Muscle of arm (tissue), 14 donors: ENCODE measurements at places on chromosomes 3 and 15. TPM values are rescaled to one million over a fixed set of nuclear protein-coding genes. Genes with fewer than 3 reads are reported as not detected.

The LRRC2 gene
- polyA plus RNA-seq: 2.2 TPM

The SLC28A2 gene
- polyA plus RNA-seq: 0.14 TPM

The LSAMP gene
- polyA plus RNA-seq: 16.5 TPM

The FGD5 gene
- 20.5 TPM for polyA plus RNA-seq

The IQGAP1 gene
- polyA plus RNA-seq: 92.0 TPM

The NPAP1 gene
- polyA plus RNA-seq: 0.13 TPM

The CD200 gene
- polyA plus RNA-seq: 13.7 TPM

The CTXN2 gene
- not detected for polyA plus RNA-seq

The LEKR1 gene
- polyA plus RNA-seq: 1.4 TPM

The CD276 gene
- polyA plus RNA-seq: 120 TPM

The PRICKLE2 gene
- polyA plus RNA-seq: 7.8 TPM

The FAM107A gene
- 2.0 TPM for polyA plus RNA-seq

The GATM gene
- not detected for polyA plus RNA-seq

The GPR62 gene
- polyA plus RNA-seq: 1.0 TPM
